ENCODE measurements at places on chromosomes 7 and 10. TPM values are rescaled to one million over a fixed set of nuclear protein-coding genes. Genes with fewer than 3 reads are reported as not detected.

Gene PRLHR
- not detected for total RNA-seq

- no peaks in the 10 kb centered on the region for H3K36me3 ChIP-seq
- no peak overlapping the region for H3K4me3 ChIP-seq
These were observed 121.7 kb upstream of the TRIM24 start for GRCh38 chr7:138338361-138338760.

DNA sequence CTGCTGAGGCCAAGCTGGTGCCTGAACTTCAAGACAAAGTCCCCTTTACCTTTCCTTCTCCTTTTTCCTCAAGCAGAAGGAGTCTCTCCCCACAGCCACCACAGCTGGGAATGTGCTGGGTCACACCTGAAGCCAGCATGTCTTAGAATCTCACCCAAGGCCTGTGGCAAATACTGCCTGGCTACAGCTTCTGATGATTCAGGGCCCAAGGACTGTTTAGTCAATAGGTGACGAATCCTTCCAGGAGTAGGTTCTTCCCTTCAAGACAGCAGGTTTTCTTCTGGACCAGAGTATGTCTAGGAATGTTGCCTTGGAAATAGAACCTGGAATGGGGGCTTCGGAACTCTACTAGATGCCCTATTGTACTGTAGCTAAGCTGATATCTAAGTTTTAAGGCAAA lies 374.6 kb downstream of the KIF20B start:
- no peaks in the 10 kb centered on the region for H3K36me3 ChIP-seq
- H3K27ac ChIP-seq: no peak overlapping the region
- H3K4me1 ChIP-seq: no peaks in the 10 kb centered on the region
- no peak for DNase-seq

Gene ANXA8L1
- total RNA-seq: not detected

Gene WDR86
- total RNA-seq: 133 TPM

Gene ADD3
- 372 TPM for total RNA-seq

Measured in thyroid gland (tissue), 4 donors.